ENCODE measurements at places on chromosomes 4 and X. TPM values are rescaled to one million over a fixed set of nuclear protein-coding genes. Genes with fewer than 3 reads are reported as not detected.

Gene MAGED1
- total RNA-seq, result 17.2 TPM

Gene FSTL5
- under 0.01 TPM for total RNA-seq

Gene NIPAL1
- under 0.01 TPM for total RNA-seq

Gene NCAPG
- total RNA-seq, result 0.42 TPM

Gene TRIML2
- not detected for total RNA-seq

Gene MMRN1
- total RNA-seq, result 8.1 TPM

Gene NOCT
- 69.6 TPM for total RNA-seq

Gene F8A3
- total RNA-seq, result 1.5 TPM

Gene CT45A1
- not detected for total RNA-seq

Gene MXD4
- total RNA-seq, result 36.1 TPM

Gene AR
- 0.10 TPM for total RNA-seq

Gene HS6ST2
- not detected for total RNA-seq

Gene MYOZ2
- total RNA-seq, result not detected

Gene FRAS1
- total RNA-seq, result under 0.01 TPM

Gene GSX2
- total RNA-seq, result not detected

Gene UBQLN2
- 20.7 TPM for total RNA-seq

Gene ODAM
- total RNA-seq, result not detected

Gene PRSS12
- 0.21 TPM for total RNA-seq

Gene NKX6-1
- total RNA-seq, result not detected

Gene OTC
- total RNA-seq, result not detected

Gene ATOH1
- total RNA-seq, result not detected

Gene ASMT
- 0.73 TPM for total RNA-seq

Gene UCP1
- not detected for total RNA-seq

Gene DRP2
- not detected for total RNA-seq

Gene NPY2R
- total RNA-seq, result not detected

Gene TMPRSS11D
- total RNA-seq, result not detected

Gene ITGB1BP2
- total RNA-seq, result 0.84 TPM

Gene INTS6L
- 20.8 TPM for total RNA-seq

Gene EVC2
- 0.73 TPM for total RNA-seq

Gene EREG
- 240 TPM for total RNA-seq

Gene ASB11
- not detected for total RNA-seq

Gene CLDN34
- not detected for total RNA-seq

Gene ABCD1
- total RNA-seq, result 8.8 TPM

Gene BTC
- total RNA-seq, result 0.10 TPM

Gene WNK3
- 0.42 TPM for total RNA-seq

Gene DAPP1
- total RNA-seq, result 54.3 TPM

Gene AFP
- not detected for total RNA-seq

Gene CD40LG
- 18.4 TPM for total RNA-seq

Gene CDX4
- not detected for total RNA-seq
